Muscle of leg (tissue), 16 donors: ENCODE measurements at places on chromosomes 5 and 9. TPM values are rescaled to one million over a fixed set of nuclear protein-coding genes. Genes with fewer than 3 reads are reported as not detected.
A peak's percentile ranks its signal among the peaks of the same experiment; 100 is the strongest.

DNA sequence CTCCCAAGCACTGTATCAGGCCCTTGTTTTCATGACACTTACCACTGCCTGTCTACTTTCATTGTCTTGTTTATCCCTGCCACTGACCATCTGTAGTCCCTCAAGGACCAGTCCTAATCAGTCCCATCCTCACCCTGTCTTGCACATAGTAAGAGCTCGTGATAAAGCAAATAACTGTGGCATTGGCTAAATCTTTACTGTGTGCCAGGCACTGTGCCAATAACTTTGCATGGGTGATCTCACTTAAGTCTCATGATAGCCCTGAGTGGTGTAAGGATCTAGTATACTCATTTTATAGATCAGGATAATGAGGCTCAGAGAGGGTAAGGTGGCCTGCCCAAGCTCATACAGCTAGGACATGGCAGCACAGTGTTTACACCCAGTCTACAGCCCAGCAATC is 5.6 kb downstream of the CDX1 start:
- no peak for DNase-seq

GRCh38 chr5:93304456-93305250 is 276.4 kb downstream of the NR2F1-AS1 start:
- peak; percentile 50 for DNase-seq

DNA sequence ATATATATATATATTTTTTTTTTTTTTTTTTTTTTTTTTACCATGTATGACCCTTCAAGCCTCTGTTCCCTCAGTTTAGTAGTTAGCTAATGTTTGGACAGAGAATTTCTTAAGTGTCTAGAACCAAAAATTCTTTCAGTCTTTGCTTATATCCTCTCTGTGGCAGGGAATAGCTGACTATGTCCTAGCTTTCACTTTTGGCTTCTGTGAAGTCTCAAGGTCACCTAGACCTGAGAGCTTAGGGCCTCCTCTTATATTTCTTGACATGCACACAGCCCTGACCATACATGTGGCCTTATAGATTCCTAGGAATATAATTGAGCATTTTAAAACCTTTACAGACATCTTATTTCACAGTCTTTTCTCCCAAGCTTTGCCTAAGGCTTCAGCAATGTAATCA is 930.8 kb upstream of the CDH9 start:
- peak; percentile 2 for DNase-seq

DNA sequence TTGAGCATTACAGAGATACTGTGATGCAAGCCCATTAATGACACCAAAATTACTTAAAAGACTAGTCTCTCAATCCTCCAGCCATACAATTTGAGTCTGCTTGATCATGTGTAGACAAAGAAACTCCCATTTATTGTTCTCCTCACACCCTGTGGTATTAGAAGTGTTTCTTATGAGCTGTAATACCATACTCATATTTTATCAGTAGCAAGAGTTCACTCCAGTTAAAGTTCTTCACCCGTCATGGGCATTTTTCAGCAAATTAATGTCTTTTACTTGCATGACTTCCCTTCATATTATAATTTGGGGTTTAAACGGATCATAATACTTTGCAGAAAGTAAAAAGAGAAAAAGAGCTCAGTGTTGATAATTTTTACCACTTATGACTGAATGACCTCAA is 242.9 kb downstream of the BNC2 start:
- DNase-seq = peak; percentile 19

- DNase-seq = no peak
Measured at GRCh38 chr5:177288191-177288590, 15.3 kb downstream of the RAB24 start.

DNA sequence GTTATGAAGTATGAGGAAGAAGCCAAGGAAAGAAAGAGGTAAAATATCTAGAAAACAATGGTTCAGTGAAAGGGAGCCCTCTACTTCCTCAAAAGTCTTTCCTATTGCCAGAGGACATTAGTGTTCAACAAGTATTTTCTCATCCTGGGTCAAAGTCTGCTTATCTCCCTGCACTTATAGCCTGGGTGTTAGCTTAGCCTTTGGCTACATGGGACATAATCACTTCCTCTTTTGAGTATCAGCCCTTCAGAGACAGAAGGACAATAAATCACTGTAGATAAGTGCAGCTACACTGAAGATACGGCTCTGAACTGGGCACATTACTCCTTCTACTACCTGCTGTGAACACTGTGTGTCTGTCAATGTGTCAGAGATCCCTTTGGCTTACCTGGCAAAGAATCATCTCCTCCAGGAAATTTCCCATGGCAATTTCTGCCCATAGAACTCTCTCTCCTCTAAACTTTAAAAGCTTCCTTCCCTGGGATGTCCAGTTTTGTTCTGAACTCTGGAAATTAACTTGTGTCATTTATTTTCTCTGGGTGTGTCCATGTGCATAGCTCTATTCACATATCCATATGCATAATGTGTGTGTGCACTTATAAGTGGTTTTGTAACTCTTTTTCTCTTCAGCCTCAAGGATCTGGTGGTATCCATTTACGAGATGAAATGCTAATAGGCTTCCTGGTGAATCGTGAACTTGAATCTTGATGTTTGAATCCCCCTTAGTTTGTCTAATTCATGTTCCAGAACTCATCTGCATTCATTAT is 30.0 kb upstream of the RECK start:
- no peak for DNase-seq

- DNase-seq = peak; percentile 71
Measured at GRCh38 chr5:145587710-145588109, 247.4 kb downstream of the PRELID2 start.

- no peak for DNase-seq
Measured at GRCh38 chr9:89461265-89461664, 36.6 kb downstream of the SEMA4D start.

GRCh38 chr5:157288405-157289163 is 22.7 kb downstream of the CYFIP2 start:
- no peak for DNase-seq

- DNase-seq = no peak
Measured at GRCh38 chr5:120446068-120446492, 18.0 kb upstream of the PRR16 start.

GRCh38 chr5:75640826-75641225 is 29.6 kb downstream of the ANKDD1B start:
- no peak for DNase-seq

GRCh38 chr5:85263125-85263524 is 878.4 kb upstream of the EDIL3 start:
- DNase-seq = no peak

DNA sequence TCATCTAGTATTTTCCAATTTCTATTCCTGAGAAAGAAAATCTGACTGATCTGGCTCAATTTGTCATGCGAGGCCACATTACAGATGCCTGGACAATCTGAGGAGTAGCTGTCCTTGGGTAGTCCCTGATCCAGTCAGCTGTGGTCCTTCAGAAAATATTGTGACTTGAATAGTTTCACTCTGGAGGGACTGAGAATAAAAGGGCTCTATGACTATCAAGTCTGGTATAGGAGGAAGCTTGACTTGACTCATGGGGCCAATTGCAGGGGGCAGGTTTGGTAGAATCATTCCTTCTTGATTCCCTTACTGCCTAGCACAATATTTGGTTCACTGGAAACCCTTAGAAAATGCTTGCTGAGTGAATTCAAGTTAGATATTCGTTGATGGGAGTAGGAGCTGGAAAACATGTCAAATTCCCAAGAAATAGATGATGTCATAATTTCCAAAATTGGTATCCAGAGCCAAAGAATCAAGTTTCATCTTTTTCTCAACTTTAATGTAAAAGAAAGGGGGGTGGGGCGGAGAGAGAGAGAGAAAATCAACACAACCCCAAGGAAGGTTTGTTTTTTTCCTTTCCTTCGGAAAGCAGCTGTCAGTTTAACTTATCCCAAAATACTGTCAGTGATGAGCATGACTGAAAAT is 32.4 kb upstream of the STX17 start:
- no peak for DNase-seq

- DNase-seq = peak; percentile 81
Measured at GRCh38 chr5:50962934-50963872, 296.8 kb downstream of the PARP8 start.

DNA sequence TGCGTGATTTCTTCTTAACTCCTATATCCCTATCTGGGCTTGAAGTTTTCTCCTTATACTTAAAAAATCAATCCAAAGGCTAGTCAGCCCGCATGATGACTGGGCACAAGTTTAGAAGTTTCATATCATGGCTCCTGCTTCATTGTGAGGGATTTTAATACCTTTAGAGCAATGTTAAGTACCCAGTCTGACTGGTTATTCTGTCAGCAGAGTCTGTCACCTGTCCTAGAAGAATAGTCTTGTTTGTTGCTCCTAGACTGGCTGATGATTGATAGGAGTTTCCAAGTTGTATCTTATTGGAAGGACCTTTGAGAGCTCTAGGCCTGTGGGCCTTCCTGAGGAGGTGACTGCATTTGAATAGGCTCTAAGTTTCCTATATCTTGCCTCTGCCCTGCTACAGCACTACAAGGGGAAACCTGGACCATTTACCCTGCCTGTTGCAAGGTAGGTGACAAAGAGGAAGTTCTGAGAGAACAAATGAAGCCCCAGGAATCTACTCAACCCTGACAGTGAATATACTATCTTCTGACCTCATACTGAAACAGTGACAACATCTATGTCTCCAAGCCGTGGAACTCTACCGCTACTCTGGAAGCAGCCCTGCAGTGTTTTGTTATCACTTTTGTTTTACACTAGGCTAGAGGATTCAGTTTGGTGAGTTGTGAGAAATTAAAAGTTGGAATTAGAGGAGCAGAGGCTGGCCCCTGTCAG is 66.5 kb downstream of the F2RL2 start:
- DNase-seq = no peak

DNA sequence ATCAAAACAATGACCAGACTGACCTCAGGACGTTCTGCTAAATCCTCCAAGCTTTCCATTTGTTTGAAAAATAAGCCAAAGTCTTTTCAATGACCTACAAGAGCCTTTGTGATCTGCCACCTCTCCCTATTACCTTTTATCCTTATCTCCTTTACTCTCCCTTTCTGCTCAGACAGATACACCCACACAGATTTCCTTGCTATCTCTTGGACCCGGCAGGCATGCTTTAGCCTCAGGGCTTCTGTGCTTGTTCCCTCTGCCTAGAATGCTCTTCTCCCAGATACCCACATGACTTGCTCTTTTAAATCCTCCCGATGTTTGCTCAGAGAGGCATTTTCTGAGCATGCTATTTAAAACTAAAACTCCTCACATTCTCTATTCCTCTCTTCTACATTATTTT is 8.9 kb upstream of the ELOVL7 start:
- DNase-seq = no peak

- no peak for DNase-seq
Measured at GRCh38 chr5:111584651-111585050, 72.3 kb upstream of the STARD4 start.

DNA sequence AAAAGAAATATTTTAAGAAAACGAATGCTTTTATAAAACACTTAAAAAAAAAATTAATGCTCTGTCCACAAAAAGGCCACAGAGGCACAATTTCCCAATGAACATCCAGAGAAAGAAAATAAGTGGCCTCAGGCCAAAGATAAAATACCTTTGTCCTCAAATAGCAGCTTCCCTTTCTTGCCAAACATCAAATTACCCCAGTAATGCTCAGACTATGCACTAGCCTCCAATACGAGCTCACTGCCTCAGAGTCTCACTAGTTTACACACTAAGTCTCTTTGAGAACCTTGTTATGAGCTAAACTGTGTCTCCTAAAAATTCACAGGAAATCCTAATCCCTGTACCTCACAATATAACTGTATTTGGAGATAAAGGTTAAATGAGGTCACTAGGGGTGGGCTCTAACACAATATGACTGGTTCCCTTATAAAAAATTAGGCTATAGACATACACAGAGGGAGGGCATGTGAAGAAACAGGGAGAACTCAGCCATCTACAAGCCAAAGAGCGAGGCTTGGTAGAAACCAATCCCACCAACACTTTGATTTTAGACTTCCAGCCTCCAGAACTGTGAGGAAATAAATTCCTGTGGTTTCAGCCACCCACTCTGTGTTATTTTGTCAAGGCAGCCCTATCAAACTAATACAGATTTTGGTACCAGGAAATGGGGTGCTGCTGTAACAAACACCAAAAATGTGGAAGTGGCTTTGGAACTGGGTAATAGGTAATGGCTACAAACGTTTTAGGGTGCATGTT is 4.4 kb downstream of the MPDZ start:
- DNase-seq = peak; percentile 38

DNA sequence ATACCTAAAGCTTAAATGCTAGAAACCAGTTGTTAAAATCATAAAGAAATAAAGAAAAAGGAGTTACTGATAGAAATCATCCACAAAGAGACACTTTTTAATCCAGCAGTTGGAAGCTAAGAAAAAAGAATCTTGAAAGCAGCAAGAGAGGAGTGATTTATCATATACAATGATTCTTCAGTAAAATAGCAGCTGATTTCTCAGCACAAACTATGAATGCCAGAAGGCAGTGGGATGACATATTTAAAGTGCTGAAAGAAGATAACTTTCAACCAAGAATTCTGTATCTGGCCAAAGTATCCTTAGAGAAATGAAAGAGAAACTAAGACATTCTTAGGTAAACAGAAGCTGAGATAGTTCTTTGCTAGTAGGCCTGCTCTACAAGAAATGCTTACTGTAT is 366.0 kb downstream of the HTR1A start:
- DNase-seq = no peak

GRCh38 chr5:174489920-174490597 is 234.3 kb upstream of the MSX2 start:
- DNase-seq = no peak

GRCh38 chr5:61371474-61371873 is 39.4 kb downstream of the ZSWIM6 start:
- no peak for DNase-seq

- DNase-seq = peak; percentile 72
Measured at GRCh38 chr9:128005923-128006322, 25.1 kb upstream of the EEIG1 start.

- DNase-seq = peak; percentile 61
Measured at GRCh38 chr5:6745706-6746222, 32.5 kb downstream of the TENT4A start.

DNA sequence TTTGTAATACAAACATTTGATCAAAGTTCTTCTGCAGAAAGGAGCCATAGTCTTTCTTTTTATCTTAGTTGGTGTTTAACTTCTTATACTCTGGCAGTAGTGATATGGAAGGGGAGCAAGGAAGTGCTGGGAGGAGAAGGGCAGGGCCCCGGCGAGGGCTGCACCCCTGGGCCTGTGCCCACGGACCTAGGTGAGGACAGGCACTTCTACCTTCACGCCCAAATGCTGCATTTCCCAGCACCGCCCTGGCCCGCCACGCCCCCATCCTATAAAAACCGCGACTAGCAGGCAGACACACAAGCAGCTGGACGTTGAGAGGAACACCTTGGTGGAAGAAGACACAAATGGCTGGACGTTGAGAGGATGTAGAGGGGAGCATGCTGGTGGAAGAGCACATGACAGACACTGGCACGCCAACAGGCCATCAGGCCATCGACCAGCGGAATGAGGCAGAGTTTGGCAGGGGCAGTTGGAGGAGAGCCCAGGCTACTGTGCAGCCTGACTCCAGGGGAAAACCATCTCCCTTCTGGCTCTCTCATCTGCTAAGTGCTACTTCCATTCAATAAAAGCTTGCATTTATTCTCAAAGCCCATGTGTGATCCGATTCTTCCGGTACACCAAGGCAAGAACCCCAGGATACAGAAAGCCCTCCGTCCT is 81.5 kb upstream of the C9orf72 start:
- no peak for DNase-seq

KIAA1958 gene
- 2.7 TPM for polyA plus RNA-seq

ASPN gene
- 148 TPM for polyA plus RNA-seq

KCNV2 gene
- 0.23 TPM for polyA plus RNA-seq

CCL27 gene
- 0.60 TPM for polyA plus RNA-seq

STOM gene
- 81.8 TPM for polyA plus RNA-seq

MCC gene
- polyA plus RNA-seq = 18.5 TPM

PTGER4 gene
- polyA plus RNA-seq = 8.5 TPM

ESM1 gene
- polyA plus RNA-seq = 3.6 TPM

LIFR gene
- polyA plus RNA-seq = 35.3 TPM

GPRIN1 gene
- 0.84 TPM for polyA plus RNA-seq

FCN2 gene
- not detected for polyA plus RNA-seq

SLCO6A1 gene
- polyA plus RNA-seq = 0.37 TPM
